Kasumi-1 (cell line): ENCODE measurements at places on chromosomes 12 and 14.

DNA sequence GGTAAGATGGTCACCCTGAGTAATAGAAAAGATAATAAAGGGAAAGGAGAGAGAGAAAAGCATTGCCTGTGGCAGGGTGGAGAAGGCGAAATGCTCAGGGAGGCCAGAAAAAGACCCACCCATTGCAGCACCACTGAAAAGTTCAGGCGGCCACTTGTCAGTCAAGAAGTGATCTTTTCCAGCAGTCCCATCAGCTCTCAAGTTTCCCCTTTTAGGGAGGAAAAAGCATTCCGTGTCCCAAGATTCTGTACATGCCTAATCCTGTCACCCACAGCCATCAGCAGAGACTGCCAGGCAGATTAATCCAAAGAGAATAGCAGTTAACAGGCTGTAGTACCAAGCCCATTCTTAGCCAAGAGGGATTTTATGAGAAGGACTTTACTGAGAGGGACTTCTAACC lies 11.9 kb downstream of the SLC38A1 start:
- DNase-seq: no peak

DNA sequence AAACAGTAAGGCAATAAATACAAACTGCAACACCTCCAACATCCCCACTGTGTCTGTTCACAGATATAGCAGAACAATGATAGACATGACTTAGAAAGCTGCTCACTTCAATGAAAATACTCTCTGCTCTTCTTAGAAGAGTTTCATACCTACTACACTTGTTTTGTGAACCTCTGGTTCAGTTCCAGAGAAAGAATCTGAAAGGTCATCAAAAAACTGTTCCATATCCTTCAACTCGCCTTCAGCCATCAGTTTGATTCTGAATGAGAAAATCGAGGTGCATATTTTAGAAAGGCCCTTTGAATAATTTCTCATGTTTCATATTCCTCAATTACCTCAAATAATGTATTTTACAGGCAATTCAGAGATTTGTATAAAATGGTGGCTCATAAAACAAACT lies 5.5 kb downstream of the ANAPC5 start:
- DNase-seq: no peak

- DNase-seq: no peak
Observed at GRCh38 chr12:87828382-87828973, 200.7 kb downstream of the C12orf50 start.

- no peak for DNase-seq
Observed at GRCh38 chr12:95546491-95546813, 4.8 kb downstream of the USP44 start.

GRCh38 chr12:98238515-98239130 lies 276.8 kb upstream of the TMPO start:
- DNase-seq: no peak

DNA sequence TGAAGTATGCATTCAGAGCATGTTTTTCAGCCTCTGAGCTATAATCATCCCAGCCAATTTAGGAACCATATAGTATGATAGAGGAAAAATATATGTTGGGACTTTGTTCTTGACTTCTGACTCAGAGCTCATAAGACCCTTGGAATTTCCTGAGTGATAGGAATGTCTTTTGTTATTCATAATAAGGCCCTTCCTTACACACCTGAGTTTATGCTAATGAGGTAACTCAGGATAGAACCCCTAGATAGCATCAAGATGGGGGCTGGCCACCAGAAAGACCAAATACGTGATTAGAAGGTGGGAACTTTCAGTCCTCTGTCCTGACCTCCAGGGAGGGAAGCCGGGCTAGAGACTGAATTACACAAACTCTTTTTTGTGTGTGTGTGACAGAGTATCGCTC lies 32.4 kb upstream of the PLEK2 start:
- DNase-seq: no peak

DNA sequence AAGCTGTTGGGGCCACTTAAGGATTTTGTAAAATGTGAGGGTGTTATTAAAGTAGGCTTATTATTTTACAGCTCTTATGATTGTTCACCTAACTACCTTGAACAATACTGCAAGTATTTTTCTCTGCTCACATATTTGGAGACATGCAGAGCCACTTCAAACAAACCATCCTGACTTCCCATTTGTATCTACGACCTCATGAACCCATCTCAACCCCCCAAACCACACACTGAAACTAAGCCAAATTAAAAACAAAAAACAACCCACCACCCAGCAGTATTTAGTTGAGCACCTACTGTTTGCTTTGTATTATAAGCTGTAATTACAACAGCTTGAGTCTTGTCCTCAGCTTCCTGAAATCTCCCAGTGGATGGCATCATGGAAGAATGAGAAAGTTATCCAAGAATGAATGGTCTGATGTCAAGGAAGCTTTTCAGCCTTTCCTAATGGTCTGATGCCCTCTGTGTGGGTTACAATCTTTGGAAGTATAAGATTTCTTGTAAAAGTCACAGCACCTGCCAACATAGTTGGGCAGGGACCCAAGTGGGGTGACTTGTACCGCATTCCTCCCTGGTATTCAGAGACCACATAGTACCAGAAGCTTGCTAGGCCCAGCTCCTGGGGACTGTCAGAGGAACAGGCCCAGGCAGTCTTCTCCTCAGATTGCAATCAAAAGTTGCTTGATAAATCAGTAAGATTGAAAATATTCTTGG lies 416.6 kb downstream of the ZFP36L1 start:
- DNase-seq: no peak

- no peak for DNase-seq
Observed at GRCh38 chr12:106192659-106193393, 54.1 kb upstream of the NUAK1 start.

DNA sequence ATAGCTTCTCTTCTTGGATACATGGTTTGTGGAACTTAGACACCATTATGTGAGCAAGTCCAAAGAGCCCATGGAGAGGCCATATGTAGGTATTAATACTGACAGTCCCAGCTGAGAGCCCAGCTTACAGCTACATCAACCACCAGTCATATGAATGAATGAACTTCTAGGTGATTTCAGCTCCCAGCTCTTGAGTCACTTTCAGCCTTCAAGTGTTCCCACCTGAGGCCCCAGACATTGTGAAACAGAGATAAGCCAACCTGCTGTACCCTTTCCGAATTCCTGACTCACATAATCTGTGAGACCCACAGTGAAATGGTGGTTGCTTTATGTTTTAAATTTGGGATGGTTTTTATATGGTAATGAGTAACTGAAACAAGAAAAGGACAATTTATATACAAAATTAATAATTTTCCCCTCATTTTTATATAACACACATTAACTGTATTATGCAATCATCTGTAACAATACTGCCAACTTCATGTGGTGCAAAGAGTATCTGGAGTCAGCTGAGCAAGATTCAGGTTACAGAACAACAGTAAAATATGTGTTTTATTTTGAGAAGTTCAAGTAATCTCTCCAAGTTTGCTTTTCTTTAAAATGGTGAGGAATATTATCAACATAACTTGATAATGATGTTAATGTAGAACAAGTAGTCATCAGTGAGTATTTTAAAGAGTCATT lies 27.7 kb upstream of the FBXO33 start:
- DNase-seq: no peak

GRCh38 chr14:79356040-79356439 lies 855.3 kb downstream of the DIO2 start:
- no peak for DNase-seq

DNA sequence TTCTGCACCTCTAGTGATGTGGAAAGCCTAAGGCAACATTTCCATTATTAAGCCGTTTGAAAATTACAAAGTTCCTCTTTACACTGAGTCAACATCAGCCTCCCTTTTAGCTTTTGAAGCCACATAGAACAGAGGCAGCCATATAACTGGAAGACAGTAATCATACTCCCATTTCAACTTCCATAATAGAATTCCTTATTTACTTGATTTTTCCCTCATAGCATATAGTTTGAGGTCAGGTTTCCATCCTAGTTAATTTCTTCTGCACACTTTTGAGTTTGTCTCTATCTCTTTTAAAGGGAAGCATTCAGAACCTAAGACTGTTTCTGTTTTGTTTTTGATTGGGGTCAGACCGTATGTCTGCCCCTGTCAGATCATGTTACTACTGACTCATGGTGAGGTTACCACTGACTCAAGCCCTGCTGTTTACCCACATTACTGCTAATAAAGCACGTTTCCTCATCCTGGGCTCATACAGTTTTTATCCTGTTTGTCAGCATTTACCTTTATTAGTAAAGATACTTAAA lies 161.0 kb downstream of the SLC38A4 start:
- DNase-seq: peak; percentile 48
